Stimulated activated CD4-positive, alpha-beta T cell treated with anti-CD3 and anti-CD28 coated beads, Interleukin-2, amount 100 ng/mL, for 24 hours (primary cell): ENCODE measurements at places on chromosomes 5 and 9.

- no peak for DNase-seq
Observed at GRCh38 chr5:42517164-42517563, 93.9 kb downstream of the GHR start.

DNA sequence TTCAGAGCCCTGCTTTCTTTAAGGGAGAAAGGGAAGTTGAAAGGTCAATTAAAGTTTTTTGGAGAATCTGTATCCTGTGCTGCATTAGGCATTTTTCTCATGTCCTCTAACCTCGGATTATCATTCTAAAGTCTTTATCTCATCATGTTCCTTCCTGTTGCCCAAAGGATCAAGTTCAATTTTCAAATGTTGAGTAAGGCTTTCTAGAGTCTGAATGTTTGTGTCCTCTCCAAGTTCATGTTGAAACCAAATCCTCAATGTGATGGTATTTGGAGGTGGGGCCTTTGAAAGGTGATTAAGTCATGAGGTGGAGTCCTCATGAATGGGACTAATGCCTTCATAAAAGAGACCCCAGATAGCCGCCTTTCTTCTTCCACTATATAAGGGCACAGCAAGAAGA, 20.2 kb upstream of the TNC start:
- no peak for DNase-seq

DNA sequence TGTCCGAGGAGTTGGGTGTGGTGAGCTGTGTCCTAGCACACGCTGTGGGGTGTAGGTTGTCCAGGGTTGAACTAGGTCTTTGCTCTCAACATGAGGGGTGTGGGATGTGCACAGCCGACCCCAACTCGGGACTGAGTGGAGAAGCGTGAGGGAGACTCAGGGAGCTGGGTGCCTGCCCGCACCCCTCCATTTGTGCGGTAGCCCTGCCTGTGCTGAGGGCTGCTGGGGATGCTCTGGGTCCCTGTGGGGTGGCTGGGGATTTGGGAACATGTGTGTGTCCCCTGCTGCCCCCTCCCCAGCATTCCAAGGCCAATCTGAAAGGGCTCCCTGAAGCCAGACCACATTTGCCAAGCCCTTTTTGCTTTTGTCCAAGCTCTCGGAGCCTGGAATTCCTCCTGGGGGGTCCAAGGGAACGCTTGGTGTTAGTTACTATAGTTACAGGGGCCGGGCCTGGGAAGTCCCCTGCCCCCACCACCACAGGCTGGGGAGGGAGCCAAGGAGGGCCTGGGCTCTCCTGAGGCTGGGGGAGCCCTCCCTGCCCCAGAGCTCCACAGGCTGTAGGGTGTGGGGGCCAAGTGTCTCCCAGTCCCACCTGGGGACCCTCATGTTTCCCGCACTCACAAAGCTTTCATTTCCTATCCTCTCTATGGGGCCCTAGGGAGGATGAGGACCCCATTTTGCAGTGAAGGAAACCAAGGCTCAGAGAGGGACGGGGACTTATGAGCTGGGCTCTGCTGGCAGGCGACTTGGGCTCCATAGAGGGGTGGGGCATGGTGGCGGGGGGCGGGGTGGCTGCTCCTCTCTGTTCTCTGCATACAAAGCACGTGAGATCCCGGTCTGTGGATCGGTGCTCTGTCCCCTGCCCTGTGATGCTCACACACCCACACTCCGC, 1.1 kb downstream of the CRB2 start:
- no peak for DNase-seq

GRCh38 chr9:121598167-121598964, 53.1 kb upstream of the DAB2IP start:
- no peak for DNase-seq

DNA sequence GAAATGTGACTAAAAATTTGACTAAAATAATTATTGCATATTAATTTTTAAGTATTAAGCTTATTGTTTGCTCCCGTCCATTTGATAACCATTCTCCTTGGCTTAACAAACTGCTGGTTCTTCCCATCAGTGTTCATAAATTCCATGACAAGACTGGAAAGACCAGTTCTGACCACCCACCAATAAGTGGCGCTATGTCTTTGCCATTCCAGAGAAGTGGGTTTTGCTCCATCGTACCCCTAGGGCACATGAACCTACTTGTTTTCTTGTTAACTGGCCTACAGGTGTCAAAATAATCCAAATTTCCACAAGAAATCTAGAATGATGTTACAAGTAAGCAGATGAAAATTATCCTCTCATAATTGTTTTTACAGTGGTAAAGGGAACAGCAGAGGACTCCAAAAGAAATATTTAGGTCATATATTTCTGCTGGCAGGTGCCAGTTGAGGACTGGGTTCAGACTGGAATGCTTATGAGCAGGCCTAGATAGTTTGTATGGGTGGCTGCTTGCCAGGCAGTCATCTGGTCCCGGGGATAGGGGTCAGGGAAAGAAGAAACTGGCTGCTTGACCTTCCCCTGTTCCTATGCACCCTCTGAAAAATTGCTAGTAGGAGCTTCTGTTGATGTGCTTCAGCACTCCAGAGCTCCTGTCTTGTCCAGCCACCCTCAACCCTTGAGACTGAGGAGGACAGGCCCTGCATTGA, 283.1 kb upstream of the ADAMTSL1 start:
- no peak for DNase-seq

GRCh38 chr9:15505921-15506320, 4.8 kb downstream of the PSIP1 start:
- no peak for DNase-seq

- DNase-seq: no peak
Observed at GRCh38 chr9:114790521-114790920, 15.3 kb downstream of the TNFSF15 start.

DNA sequence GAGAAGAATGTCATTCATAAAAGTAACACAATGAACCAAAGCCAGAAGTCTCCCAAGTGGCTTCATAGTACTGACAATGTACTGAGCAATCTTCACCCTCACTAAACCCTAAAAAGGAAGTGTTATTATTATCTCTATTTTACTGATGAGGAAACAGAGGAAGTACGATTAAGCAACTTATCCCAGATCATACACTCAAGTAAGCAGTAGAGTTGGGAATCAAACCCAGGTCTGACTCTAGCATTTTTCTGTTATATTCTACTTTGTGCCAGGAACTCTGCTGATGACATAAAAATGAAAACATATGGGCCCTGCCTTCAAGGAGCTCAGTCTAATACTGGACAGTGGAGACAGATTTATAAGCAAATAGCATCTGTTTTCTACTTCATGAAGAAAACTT, 109.2 kb downstream of the RAPGEF6 start:
- no peak for DNase-seq

GRCh38 chr5:168843277-168844015, 264.3 kb upstream of the PANK3 start:
- no peak for DNase-seq

DNA sequence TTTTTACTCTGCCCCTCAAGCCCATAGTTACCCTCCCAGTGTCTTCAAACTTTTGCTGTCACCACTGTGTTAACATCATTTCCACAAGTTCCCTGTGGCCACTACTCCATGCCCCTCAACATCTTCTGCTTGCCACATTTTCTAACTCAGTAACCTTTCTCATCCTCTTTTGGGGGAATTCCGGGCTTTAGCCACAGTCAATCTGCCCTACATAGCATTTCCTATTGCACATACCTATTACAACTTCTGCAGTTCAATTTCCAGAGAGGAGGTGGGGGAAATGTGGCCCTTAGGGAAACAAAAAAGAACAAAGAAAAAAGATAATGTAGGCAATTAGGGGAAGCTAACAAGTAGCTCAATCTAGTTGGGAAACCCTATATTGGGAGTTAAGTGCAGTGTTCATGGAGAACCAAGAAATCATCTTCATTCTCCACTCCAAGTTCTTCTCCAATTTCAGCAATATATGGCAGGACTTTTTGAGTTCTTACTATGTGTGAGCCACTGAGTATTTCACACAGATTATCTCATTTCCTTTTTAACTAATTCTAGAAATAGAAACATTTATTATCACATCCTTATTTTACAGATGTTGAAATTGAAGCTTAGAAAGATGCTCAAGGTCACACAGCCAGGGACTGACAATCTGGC, 40.2 kb upstream of the LPAR1 start:
- no peak for DNase-seq

DNA sequence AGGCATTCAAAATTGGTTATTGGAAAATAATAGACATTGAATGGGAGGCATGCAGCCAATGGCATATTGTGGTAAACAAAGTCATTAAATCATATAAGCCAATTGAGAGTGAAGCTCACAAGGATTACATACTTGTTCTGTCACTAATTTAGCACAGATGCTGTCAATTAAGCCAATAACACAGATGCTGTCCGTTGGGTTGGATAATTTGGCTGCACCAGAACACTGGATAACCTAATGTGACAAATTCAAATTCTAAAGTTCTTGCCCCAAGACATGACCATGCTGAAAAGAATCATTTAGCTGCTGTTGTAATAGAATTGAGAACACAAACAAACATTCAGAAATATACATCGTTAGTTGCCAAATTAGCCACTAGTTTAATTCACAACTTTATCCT, 1796.4 kb downstream of the EFNA5 start:
- no peak for DNase-seq

- no peak for DNase-seq
Observed at GRCh38 chr5:1288439-1289335, 6.2 kb downstream of the TERT start.

DNA sequence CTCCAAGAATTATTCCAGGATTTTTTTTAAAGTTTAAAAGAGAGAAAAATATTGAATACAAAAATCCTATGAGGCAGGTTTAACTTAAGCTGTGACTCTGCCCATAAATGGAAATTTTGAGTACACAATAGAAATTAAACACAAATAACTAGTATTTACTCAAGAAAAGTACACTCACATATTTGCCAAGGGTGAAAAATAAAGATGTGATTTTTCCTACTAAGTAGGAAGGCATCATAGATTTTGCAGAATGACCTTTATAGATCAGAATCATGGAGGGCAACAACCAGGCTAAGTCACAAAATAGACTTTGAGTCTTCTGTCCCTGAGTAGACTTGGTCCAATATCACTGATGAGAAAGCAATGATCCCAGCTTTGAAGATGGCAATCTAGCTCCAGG, 102.7 kb upstream of the SLC12A2 start:
- DNase-seq: no peak

DNA sequence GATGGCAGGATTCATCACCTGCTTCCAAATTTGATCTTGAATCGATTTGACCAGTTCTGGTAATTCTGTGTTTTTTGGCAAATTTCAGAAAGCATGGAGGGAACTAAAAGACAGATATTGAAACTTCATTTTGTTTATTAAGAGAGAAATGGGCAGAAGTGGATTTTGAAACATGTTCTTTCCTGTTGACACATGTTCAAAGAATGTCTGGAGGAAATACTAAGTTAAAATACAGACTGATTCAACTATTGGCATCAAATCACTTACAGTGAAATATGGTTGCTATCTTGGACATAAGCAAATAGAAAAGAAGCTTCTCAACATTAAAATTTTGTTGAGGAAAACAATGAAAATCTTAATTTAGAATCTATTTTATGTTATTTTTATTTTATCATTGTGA, 19.3 kb upstream of the GZMK start:
- no peak for DNase-seq

- DNase-seq: no peak
Observed at GRCh38 chr5:14859980-14860379, 11.6 kb downstream of the ANKH start.

DNA sequence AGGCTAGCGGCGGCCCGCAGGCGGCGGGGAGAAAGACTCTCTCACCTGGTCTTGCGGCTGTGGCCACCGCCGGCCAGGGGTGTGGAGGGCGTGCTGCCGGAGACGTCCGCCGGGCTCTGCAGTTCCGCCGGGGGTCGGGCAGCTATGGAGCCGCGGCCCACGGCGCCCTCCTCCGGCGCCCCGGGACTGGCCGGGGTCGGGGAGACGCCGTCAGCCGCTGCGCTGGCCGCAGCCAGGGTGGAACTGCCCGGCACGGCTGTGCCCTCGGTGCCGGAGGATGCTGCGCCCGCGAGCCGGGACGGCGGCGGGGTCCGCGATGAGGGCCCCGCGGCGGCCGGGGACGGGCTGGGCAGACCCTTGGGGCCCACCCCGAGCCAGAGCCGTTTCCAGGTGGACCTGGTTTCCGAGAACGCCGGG, 253 bp downstream of the SLC12A2 start:
- no peak for DNase-seq

- no peak for DNase-seq
Observed at GRCh38 chr5:59685191-59685530, 208.4 kb downstream of the PDE4D start.

DNA sequence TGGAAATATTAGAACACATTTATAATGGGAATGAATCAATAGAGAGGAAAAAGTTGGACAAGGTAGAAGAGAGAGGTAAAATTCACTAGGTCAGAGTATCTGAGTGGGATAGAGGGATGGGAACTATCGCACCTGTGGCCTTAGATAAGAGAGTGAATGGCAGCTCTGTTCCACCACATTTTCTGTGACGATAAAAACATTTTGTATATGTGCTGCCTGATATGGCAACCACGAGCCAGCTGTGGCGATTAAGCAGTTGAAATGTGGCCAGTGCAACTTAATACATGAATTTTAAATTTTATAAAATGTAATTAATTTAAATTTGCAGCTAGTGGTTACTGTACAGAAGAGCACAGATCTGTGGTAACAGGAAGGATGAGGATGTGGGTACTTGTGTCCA, 46.7 kb downstream of the ZNF354A start:
- no peak for DNase-seq

DNA sequence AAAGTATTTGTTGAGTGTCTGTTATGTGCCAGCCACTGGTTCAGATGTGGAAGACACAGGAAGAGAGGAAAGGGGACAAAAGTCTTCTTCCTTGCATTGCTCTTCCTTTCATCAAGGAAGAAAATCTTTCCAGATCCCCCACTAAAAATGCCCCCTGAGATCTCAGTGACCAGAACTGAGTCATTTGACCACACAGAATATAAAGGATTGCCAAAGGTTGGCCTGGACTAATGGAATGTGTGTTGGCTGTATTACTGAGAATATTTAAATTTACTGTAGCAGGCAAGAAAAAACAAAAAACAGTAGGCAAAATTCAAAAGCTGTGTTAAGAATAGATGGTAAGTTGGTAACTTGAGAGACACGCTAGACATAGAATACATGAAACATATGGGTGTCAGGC, 10.0 kb upstream of the SEPTIN8 start:
- no peak for DNase-seq

GRCh38 chr9:79868567-79869189, 296.9 kb downstream of the TLE4 start:
- no peak for DNase-seq

DNA sequence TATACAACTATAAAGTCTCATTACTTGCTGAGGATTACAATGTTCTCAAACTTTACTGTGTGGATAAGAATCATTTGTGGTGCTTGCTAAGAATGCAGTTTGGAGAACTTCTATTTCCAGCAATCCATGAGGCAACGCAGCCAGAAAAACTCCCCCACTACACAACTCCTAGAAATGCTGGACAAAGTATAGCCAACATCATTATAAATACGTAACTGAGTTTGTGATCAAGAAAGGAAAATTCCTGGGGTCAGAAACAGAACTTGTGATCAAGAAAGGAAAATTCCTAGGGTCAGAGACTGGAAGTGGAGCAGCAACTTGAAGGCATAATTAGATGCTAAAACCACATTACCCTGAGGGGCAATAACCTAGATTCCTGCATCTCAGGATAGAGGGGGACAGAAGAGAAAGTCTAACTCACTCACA, 81.1 kb downstream of the MAT2B start:
- DNase-seq: no peak
